ENCODE measurements at places on chromosomes 6 and 20.

DNA sequence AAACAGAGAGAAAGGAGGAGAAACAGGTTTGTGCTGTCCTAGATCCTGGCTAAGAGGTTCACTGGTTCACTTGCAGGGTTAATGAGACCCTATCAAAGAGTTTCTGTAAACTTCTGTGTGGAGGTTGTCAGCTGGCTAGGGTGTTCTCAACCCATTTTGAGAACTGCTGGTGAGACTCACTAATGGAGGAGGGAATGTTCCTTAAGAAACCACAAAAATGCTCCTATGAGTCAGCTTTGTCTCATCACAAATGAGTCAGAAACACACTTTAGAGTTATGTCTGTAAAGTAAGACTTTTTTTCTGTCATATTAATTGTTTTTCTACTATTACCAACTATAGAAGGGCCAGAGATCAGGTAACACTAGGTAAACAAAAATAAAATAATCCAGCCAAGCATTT, 884.4 kb downstream of the PHF3 start:
- no peak for DNase-seq

GRCh38 chr6:72579865-72580264, 42.0 kb upstream of the KCNQ5 start:
- no peak for DNase-seq

DNA sequence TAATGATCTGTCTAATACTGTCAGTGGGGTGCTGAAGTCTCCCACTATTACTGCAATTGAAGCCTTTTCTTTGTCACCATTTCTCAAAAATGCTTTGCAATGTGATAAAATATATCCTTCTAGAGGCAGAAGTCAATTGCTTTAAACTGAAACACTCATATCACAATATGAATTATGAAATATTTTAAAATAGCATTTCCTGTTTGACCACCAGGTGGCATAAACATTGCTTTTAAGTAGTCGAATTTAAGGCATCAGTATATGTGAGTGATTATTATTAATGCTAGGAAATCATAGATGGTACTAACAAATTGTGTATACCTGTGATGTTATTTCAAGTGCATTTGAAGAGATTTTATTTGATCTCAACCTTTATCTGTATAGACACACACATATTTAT, 87.5 kb downstream of the MEI4 start:
- no peak for DNase-seq

DNA sequence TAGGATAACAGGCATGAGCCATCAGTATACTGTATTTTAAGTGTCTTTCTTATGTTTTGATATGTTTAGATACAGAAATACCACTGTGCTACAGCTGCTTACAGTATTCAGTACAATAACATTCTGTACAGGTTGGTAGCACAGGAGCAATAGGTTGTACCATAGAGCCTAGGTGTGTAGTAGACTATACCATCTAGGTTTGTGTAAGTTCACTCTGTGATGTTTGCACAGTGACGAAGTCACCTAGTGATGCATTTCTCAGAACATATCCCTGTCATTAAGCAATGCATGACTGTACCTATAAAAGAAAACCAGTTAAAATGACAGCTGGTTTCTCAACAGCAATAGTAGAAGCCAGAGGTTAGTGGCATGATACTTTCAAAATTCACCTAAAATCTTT, 3.0 kb upstream of the ZBTB24 start:
- DNase-seq = no peak

DNA sequence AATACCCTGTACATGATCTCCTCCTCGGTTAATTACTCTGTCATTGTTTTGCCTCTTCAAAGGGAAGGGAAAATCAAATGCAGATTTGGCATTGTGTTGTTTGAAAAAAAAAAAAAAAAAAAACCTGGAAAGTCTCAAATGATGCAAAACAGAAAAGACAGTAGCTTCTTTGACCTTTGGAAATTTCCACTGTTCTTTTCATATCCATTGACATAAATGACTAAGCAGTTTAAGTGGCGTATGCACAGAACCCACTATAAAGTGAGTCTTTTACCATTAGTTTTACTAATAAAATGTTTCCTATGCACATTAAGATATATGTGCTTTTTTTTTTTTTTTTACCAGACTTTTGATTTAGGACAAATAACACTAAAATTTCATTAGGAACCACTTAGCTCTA, 704.3 kb downstream of the TFAP2A start:
- no peak for DNase-seq
